ENCODE measurements at places on chromosomes 6 and 20.

GRCh38 chr20:21124190-21124589 lies 1.7 kb upstream of the KIZ start:
- no peak for DNase-seq

- no peak for DNase-seq
These were observed 49.1 kb downstream of the MAP3K7 start for GRCh38 chr6:90537723-90538258.

GRCh38 chr6:75196081-75196687 lies 9.7 kb downstream of the COL12A1 start:
- DNase-seq, result no peak

- DNase-seq, result no peak
These were observed 31.2 kb upstream of the MANEA start for GRCh38 chr6:95546148-95546547.

GRCh38 chr6:89979481-89980119 lies 85.3 kb downstream of the GJA10 start:
- DNase-seq, result no peak

DNA sequence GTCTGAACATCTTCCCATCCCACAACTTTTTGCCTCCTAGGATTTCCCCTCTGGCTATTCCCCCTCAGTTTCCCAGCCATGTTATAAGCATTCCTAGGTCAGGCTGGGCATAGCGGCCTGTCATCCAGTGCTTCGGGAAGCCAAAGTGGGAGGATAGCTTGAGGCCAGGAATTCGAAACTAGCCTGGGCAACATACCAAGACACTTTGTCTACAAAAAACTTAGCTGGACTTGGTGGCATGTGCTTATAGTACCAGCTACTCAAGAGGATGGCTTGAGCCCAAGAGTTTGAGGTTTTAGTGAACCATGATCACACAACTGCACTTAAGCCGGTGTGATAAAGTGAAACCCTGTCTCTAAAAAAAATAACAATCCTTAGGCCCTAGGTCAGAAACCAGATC lies 447.4 kb downstream of the KIF16B start:
- DNase-seq, result no peak

DNA sequence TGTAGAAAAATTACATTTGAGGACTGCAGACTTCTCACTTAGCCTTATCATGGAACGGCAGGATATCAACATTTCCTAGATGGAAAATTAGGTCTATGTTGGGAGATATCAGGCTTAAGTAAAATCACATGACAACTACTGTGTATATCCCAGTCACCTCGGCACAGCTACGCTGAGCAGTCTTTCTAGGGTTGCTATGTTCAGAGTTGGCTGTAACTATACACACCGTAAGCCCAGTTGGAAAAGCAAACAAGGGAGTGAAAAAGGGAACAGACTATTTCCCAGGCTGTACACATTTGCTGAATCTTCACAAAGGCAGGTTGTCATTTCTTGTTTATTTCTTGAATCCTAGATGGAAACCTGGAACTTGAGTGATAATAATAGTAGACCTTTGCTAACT lies 80.7 kb upstream of the PTPRK start:
- no peak for DNase-seq

GRCh38 chr6:125251516-125252220 lies 50.1 kb downstream of the HDDC2 start:
- no peak for DNase-seq

- no peak for DNase-seq
These were observed 58.8 kb upstream of the MOCS1 start for GRCh38 chr6:39992861-39993622.

DNA sequence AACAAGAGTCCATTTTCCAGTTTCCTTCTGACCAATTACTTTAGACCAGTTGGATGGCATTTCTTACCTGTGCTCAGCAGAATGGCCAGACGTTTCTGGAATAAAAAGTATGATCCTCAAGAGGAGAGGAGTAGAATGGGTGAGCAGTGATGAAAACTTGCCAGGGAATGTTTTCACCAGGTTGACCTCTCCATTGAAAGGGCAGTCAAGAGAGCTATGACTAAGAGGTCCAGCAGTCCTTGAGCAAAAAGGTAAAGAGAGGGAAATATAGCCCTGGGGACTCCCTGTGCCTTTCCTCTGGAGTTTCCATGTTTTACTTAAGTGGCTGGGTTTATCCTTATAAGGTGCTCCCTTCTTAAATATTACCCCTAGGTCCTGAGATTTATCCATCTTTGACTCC lies 210.9 kb downstream of the TBX18 start:
- DNase-seq, result no peak

- no peak for DNase-seq
These were observed 67.0 kb upstream of the TMEM30A start for GRCh38 chr6:75351570-75351969.

- DNase-seq, result no peak
These were observed 6.4 kb upstream of the EEF1A2 start for GRCh38 chr20:63505281-63505680.

GRCh38 chr6:129623008-129623732 lies 86.8 kb downstream of the ARHGAP18 start:
- DNase-seq, result no peak

DNA sequence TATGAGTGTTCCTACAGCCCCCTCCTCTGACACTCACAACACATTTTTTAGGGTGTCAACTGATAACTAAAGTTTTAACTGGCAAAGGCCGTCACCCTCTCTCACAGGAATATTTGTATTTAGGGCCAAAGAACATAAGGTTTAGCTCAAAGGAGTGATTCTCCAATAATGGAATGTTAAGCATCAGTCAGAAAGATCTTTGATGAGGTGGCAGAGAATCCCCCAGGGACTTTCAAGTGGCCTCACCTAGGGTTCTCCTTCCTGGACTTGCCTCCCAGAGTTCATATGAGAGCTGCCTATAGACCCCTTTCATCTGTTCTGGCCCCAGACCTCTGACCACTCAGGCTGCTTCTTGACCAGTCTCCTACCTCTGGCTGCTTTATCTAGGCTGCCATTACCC lies 7.4 kb upstream of the SCUBE3 start:
- no peak for DNase-seq

GRCh38 chr6:101630941-101631340 lies 237.4 kb downstream of the GRIK2 start:
- DNase-seq, result no peak

GRCh38 chr20:23287354-23288190 lies 63.0 kb upstream of the NXT1 start:
- no peak for DNase-seq

GRCh38 chr6:158519761-158520160 lies 40.1 kb upstream of the TMEM181 start:
- DNase-seq, result no peak

GRCh38 chr6:141195251-141195832 lies 937.4 kb upstream of the GJE1 start:
- no peak for DNase-seq

GRCh38 chr20:56989516-56989915 lies 276.9 kb downstream of the BMP7 start:
- no peak for DNase-seq

DNA sequence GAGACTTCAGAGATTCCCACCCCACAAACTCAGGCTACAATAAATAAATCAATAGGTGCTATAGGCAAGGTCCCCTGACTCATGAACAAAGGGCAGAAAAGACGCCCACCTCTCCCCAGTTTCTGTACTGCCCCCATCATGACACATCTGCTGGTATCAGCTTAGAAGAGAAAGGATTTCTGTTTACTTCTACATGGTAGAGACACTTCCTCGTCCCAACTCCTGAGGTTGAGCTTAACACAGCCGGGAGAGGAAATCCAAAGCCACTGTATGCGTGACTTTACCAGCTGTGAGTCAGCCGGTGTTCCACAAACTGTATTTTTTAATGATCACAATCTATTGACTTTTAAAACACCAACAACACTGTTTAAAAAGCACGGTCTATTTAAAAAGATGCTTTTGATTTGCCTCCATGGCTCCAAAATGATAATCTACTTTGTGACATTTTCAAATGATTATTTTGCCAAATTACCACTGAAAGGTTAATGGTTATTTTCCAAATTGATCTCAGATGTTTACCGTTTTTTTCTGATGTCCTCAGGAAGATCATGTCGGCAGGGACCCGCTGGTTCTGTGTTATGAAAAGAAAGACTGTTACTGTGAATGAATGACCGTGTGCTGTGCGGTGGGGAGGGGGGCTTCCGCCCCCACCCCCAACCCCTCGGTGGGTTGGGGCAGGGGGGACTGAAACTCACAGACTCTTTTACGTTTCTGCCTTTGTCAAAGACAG lies 72.5 kb downstream of the ATP9A start:
- DNase-seq, result no peak

GRCh38 chr6:29680904-29681303 lies at the start of gene ZFP57:
Gene ZFP57 (minus strand): TSS chr6:29681152. CDS start chr6:29677003, 4,149 bp downstream.
- no peak for DNase-seq

DNA sequence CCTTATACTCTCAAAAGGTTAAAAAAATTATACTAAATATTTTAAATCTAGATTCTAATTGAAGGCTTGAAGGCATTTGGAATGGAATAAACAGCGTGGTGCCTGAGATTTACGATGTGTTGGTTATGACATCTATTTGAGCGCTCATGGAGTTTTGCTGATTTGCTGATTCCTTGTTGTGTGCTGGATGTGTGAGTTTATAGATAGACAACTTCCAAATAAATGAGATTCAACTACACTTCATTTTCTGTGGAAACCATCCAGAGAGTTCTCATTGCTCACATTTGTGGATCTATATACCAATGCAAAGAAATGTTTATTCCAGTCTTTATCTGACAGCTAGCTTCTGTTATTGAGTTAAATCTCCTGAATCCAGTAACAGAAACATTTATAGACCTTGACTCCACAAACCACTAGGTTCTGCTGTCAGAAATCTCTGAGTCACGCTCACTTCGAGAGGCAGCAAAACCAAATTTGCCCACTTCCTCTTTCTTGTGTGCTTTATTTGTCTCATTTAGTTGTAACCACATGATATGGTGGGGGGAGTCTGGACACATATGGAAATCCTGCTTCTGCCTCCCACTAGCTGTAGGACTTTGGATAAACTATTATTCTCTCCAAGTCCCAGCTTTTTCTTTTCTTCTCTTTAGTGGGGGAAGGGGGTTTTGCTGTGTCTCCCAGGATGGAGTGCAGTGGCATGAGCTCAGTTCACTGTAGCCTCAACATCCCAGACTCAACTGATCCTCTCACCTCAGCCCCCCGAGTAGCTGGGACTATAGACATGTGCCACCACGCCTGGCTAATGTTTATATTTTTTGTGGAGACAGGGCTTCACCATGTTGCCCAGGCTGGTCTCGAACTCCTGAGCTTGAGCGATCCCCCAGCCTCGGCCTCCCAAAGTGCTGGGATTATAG lies 54.5 kb downstream of the IPCEF1 start:
- DNase-seq, result no peak

DNA sequence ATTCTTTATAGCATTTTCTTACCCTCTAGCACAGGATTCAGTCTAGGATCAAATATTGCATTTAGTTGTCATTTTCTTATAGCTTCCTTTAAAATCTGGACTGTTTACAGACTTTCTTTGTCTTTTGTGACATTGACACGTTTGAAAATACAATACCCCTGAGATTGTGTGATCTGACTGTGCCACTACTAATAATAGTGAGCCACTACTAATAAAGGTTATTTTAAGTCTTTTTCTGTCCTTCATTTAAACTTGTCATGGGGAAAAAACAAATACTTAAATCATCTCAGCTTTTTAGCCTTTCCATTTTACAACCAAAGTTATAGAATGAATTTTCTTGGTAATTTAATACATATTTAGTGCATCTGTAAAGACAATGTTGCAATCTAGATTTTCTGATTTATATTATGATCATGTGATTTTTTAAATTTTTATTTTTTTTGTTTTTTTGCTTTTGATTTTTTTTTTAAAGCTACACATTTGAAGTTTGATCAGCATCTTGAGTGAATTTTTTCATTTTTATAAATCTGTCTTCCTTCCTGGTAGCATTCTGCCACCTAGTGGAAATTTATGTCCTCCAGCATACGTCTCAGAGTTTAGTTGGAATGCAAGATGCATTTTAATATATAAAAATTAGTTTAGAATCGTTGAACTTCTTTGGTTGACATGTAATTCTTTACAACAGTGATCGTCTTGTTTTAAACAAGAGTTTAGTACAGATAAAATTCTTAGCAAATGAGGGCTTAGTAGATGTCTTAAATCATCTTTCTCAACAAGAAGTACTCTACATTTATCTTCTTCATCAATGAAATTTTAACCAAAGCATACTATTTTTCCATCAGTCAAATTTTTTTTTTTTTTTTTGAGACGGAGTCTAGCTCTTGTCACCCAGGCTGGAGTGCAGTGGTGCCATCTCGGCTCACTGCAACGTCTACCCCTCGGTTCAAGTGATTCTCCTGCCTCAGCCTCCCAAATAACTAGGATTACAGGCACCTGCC lies 119.4 kb downstream of the NCOA3 start:
- DNase-seq, result no peak

GRCh38 chr6:45478240-45478639 lies 100.5 kb upstream of the SUPT3H start:
- no peak for DNase-seq

DNA sequence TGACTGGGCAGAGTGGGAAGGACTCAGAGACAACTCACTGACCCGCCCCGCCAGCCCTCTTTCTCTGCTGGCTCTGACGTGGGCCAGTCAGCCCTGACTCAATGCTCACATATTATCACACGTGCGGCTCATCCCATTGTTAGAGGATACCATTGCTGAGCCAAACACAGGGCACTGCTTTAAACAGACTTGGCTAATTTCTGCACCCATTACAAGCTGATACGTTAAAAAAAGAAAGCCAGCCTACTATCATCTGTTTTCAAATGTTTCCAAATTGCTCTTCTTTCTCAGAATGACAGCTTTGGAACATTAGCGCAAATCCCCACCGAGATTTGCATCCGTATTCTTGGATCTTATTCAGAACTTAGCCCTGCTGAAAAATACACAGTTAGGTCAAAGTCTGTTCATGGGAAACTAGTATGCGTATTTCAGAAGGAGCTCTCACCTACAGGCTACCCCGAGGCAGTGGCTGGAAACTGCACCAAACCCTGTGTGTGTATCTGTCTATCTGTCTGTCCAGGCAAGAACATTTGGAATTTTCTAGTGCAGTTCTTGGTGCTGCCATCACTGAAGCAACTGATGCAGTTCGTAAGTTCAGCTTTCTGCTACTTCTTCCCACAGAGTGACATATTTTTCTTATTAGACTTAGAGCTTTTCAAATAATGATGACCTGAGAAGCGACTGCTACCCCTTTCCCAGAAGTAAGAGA lies 32.8 kb downstream of the RAMACL start:
- no peak for DNase-seq

- DNase-seq, result no peak
These were observed 11.6 kb upstream of the EZR start for GRCh38 chr6:158830736-158831135.

GRCh38 chr20:44901974-44902373 lies 7.9 kb upstream of the PABPC1L start:
- DNase-seq, result no peak

GRCh38 chr6:161299726-161300125 lies 25.9 kb upstream of the AGPAT4 start:
- DNase-seq, result no peak

GRCh38 chr6:75081047-75081446 lies 124.8 kb downstream of the COL12A1 start:
- DNase-seq, result no peak

DNA sequence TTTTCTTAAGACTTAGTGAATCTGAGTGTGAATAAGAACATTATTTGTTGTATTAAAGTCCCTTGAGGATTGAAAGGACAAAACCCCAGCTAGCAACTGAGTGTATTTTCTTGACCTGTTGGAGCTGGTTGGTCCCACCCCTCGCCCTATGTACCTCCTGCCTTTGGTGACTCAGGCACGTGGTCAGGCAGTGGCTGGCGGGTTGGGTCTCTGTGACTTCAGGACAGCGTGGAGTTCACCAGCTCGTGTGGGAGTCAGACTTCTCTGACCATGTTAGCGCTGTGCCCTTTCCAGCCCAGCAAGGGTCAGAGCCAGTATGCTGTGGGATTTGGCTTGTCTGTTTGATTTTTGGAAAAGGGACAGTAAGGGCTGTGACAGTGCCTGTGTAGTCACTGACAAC lies 93.7 kb downstream of the SSR1 start:
- no peak for DNase-seq

All from cortex of kidney (tissue), 1 donor.